T-cell (primary cell): ENCODE measurements at places on chromosomes 1 and 21.

DNA sequence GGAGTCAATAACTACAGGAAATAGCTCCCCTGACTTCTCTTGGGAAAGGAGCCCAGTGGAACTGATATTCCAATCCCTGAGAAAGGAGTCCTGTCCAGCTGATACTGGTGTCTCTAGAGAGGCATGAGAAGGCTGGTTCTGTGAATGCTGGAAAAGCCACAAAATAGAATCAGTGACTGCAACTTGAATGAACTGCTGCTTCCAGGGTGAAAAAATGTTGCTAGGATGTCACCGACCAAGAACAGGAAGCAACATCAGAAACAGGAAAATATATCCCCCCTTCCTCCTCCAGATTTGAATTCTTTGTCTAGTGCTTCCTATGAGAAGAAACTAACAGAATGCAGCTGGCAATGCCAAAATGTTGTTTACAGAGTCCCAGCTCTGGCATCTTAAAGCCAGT, 269.3 kb upstream of the LYPLAL1 start:
- no peak for DNase-seq

- no peak for DNase-seq
Observed at GRCh38 chr21:39660191-39660980, 47.6 kb downstream of the B3GALT5 start.

DNA sequence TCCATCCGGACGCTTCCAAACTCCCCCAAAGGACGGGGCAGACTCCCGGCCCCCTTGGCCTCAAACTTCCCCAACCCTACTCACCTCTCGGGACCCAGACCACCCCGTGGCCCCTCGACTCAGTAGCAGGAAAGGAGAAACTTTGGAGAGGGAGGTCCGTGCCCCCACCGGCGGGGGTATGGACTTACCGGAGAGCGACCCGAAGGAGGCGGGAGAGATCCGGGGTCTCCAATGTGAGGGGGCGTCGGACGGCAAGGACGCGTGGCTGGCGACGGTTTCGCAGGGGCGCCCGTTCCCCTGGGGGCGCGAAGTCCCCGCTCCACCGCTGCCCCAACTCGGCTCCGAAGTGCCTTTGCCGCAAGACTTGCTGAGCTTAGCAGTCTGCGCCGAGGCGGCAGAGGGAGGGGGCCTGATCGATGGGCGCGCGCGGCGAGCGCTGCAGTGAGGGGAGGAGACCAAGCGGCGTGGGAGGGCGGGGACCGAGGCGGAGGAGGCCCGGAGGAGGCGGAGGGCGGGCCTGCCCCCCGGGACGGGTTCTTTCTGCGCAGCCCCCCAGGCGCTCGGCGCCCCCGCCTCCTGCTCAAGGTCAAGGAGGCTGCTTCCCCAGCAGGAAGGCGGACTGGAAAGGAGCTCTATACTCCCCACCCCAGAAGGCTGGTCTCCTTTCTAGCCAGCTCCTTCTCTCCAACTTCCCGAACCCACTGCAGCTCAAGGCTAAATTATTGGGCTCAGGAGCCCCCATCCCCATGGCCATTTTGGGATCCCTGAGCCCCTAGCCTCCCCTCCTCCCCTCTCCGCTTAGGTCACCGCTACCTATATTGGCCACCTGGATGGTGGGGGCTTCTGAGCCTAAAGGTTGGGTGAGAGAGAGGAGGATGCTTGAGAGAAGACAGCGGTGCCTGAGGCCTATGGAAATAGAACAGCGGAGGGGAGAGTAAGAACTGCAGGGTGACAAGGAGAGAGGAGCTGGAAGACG, at the start of gene SYT2:
SYT2 (minus strand) TSS at position 385 of the 976 bp plus-strand sequence. CDS start 104,682 bp downstream, outside the sequence.
- DNase-seq = no peak

GRCh38 chr1:72336776-72337175, 54.4 kb upstream of the NEGR1 start:
- no peak for DNase-seq

GRCh38 chr1:221327954-221328353, 413.9 kb downstream of the DUSP10 start:
- DNase-seq = no peak

DNA sequence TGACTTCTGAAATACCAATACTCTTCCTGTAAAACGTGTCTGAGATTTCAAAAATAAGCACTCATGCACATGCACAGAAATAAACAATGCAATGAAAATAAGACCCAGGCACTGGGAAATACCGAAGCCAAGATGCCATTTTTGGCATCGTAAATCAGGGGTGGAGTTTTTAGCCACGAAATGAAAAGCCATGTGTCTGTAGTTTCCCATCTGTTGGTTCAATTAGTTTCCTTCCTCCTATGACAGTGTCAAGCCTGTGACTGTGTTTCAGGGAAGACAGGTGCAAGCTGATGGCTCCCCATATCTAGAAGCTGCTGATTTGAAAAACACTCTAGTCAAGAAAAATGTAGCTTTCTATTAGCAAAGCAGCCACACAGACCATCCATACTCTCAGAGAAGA, 480.4 kb upstream of the CAMK1G start:
- no peak for DNase-seq
